Endothelial cell of umbilical vein (primary cell): ENCODE measurements at places on chromosomes 12 and 14. TPM values are rescaled to one million over a fixed set of nuclear protein-coding genes. Genes with fewer than 3 reads are reported as not detected.

The FRMD6 gene
- polyA plus RNA-seq = 69.0 and 82.7 TPM in 2 replicates

The TUNAR gene
- not detected in 2 replicates for polyA plus RNA-seq

The MIP gene
- polyA plus RNA-seq = 0.18 TPM in 1 of 2 replicates, not detected in the other

The RFX4 gene
- polyA plus RNA-seq = not detected in 2 replicates

- no peak for DNase-seq
These were observed 84.8 kb downstream of the STON2 start for GRCh38 chr14:81315341-81315740.

- no peak for DNase-seq
These were observed 6.8 kb upstream of the LRRC9 start for GRCh38 chr14:59913187-59913586.

- no peak for DNase-seq
These were observed 31.8 kb upstream of the CHST11 start for GRCh38 chr12:104424955-104425354.

- no peak for DNase-seq
These were observed 182.3 kb downstream of the PELI2 start for GRCh38 chr14:56300495-56300894.

- DNase-seq = peak; percentile 3
These were observed 43.4 kb downstream of the SH2B3 start for GRCh38 chr12:111448846-111449790.
